Psoas muscle (tissue), 8 donors: ENCODE measurements at places on chromosomes 7 and 10. TPM values are rescaled to one million over a fixed set of nuclear protein-coding genes. Genes with fewer than 3 reads are reported as not detected.

- H3K4me3 ChIP-seq: no peak overlapping the region
- no peak overlapping the region for H3K27ac ChIP-seq
- no peaks in the 10 kb centered on the region for H3K4me1 ChIP-seq
- H3K36me3 ChIP-seq: no peaks in the 10 kb centered on the region
Observed at GRCh38 chr7:22651036-22651435, 76.0 kb upstream of the IL6 start.

- no peak overlapping the region for H3K4me3 ChIP-seq
- no peaks in the 10 kb centered on the region for H3K27me3 ChIP-seq
- H3K4me1 ChIP-seq: peaks cover 14% of the 10 kb centered on the region
- no peaks in the 10 kb centered on the region for H3K36me3 ChIP-seq
- no peak for DNase-seq
- no peak overlapping the region for H3K27ac ChIP-seq
Observed at GRCh38 chr7:8212638-8213037, 49.3 kb downstream of the ICA1 start.

Gene ERVW-1
- total RNA-seq: not detected

Gene FAM170B
- total RNA-seq: not detected

- H3K27ac ChIP-seq: no peak overlapping the region
- H3K36me3 ChIP-seq: no peaks in the 10 kb centered on the region
Observed at GRCh38 chr7:31679574-31680305, 7.3 kb upstream of the PPP1R17 start.

GRCh38 chr10:125121003-125121402 lies 39.4 kb downstream of the CTBP2 start:
- H3K4me3 ChIP-seq: no peak overlapping the region
- peaks cover 91% of the 10 kb centered on the region for H3K4me1 ChIP-seq
- peak overlapping the region; percentile 98 for H3K27ac ChIP-seq
- H3K36me3 ChIP-seq: peaks cover 6% of the 10 kb centered on the region
- DNase-seq: peak; percentile 28
- no peaks in the 10 kb centered on the region for H3K27me3 ChIP-seq

Gene TAS2R4
- total RNA-seq: 0.60 TPM

- peak overlapping the region; percentile 55 for H3K27ac ChIP-seq
- no peaks in the 10 kb centered on the region for H3K27me3 ChIP-seq
- peaks cover 62% of the 10 kb centered on the region for H3K4me1 ChIP-seq
Observed at GRCh38 chr10:124955243-124955642, 13.3 kb downstream of the ZRANB1 start.

DNA sequence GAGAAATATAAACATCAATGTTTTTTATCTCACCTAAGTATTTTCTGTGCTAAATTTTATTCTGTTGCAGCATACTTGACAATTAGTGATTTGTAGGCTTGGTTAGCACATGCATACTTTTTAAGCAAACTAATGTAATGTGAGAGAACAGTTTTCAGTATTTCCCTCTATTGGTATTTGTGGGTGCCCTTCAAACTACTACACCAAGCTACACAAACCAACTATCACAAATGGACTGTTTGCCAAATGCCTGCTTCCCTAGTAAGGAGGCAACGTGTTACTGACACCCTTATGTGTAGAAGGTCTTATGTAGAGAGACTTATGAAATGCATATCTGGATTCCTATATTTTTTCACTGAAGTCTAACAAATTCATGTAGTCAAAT lies 98.4 kb upstream of the FZD1 start:
- no peaks in the 10 kb centered on the region for H3K36me3 ChIP-seq
- H3K4me1 ChIP-seq: no peaks in the 10 kb centered on the region
- no peak overlapping the region for H3K4me3 ChIP-seq
- no peak overlapping the region for H3K27ac ChIP-seq
- H3K27me3 ChIP-seq: no peaks in the 10 kb centered on the region

Gene CLCN1
- total RNA-seq: 9.8 TPM

DNA sequence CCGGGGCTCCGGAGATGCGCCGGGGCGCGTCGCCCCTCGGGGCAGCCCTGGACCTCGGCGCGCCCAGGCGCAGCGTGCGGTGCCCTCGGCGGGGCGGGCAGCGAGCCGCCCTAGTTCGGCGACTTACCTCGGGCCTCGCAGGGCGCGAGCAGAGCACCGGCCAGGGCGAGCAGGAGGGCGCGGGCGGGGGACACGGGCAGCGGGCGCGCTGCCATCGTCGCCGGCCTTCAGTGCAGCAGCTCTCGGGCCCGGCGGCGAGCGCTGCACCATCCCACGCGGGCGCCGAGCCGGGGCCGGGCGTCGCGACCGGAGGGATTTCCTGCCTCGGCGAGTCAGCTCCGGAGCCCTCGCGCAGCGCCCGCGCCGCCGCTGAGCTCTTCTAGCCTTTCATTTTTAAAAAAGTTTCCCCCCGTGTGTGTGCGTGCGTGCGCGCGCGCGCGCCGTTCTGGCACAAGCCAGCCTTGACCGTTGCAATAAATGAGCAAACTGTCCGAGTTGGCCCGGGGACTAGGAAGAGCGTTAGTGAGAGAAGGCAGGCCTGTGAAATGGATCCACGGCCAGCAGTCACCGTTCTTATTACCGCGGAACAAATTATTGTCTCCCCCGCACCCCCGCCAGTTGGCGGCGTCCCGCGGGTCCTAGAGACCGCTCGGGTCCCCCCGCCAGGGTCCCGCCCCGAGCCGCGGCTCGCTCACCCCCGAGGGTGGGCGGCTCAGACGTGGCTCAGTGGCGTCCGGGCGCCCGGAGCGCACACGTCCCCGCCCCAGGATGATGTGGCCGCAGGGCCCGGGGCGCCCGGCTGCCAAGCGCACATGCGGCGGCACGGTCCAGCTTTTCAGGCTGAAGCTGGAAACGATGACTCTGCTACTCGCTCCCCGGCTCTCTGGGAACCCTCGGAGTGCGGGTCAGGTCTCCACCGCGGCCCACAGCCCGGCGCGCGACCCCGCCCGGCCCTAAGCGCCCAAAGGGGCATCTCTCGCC lies at the start of gene ADAM12:
Gene ADAM12, minus strand, starts transcription at position 547 of the 981 bp plus-strand sequence. Its CDS starts 332 bp downstream, at position 215.
- no peaks in the 10 kb centered on the region for H3K27me3 ChIP-seq
- H3K36me3 ChIP-seq: no peaks in the 10 kb centered on the region
- peak within 1 kb of the TSS; percentile 56 for H3K4me3 ChIP-seq
- H3K27ac ChIP-seq: no peak within 1 kb of the TSS
- peak; percentile 62 for DNase-seq
